ENCODE measurements at places on chromosomes 5 and 9. TPM values are rescaled to one million over a fixed set of nuclear protein-coding genes. Genes with fewer than 3 reads are reported as not detected.

- DNase-seq = no peak
Measured at GRCh38 chr9:112446526-112446925, 40.1 kb upstream of the KIAA1958 start.

- DNase-seq = no peak
Measured at GRCh38 chr5:15354021-15354420, 146.0 kb upstream of the FBXL7 start.

Gene GFRA3
- total RNA-seq = 0.27 TPM

GRCh38 chr9:16214677-16215352 is 655.7 kb downstream of the BNC2 start:
- DNase-seq = no peak

DNA sequence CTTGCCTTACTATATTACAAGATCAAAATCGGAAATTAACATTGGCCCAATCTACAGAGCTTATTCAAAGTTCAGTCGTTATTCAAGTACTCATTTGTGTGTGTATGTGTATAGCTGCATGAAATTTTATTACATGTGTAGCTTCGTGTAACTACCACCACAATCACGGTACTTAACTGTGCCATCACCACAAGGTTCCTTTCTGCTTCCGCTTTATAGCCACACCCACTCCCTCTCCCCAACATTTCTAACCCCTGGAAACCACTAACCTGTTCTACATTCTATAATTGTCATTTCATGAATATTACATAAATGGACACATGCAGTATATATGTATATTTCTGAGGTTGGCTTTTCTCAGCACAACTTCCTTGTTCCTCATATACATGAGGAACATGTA is 4.0 kb upstream of the TEX48 start:
- no peak for DNase-seq

GRCh38 chr5:153432583-153432982 is 57.9 kb upstream of the GRIA1 start:
- no peak for DNase-seq

GRCh38 chr5:74665816-74666215 is 19.2 kb upstream of the HEXB start:
- DNase-seq = no peak

GRCh38 chr5:35776757-35777156 is 79.9 kb upstream of the IL7R start:
- no peak for DNase-seq

DNA sequence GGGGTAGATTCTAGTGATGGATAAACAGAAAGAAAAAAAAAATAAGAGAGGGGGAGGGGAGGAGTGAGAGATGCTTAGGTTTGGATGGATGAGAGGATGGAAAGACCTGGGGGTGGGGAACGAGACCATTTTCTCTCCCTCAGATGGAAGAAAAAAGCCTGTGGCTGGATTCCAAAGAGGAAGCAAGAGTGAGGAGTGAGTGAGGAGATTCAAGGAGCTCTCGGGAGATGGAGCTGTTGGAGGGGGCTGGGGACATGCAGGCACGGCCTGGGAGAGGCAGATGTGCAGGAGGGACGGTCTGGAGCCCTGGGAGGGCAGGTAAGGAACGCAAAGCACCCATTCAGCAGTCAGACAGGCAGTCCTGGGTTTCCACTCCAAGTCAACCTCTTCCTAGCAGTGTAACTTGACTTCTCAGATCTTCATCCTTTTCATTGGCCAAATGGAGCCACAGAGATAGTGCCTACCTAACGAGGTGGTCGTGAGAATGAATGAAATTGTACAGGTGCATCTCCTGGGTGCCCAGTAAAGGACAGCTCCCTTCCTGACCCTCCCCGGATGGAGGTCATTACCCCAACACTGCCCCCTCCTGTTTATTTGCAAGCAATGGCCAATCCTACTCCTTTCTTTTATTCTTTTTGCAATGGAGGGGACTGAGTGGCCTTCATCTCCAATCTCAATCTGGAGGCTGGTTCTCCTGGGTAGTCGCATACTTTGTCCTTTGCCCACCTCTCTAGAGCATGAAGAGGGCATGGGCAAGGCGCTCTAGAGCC is 52.2 kb downstream of the PCDH1 start:
- no peak for DNase-seq

DNA sequence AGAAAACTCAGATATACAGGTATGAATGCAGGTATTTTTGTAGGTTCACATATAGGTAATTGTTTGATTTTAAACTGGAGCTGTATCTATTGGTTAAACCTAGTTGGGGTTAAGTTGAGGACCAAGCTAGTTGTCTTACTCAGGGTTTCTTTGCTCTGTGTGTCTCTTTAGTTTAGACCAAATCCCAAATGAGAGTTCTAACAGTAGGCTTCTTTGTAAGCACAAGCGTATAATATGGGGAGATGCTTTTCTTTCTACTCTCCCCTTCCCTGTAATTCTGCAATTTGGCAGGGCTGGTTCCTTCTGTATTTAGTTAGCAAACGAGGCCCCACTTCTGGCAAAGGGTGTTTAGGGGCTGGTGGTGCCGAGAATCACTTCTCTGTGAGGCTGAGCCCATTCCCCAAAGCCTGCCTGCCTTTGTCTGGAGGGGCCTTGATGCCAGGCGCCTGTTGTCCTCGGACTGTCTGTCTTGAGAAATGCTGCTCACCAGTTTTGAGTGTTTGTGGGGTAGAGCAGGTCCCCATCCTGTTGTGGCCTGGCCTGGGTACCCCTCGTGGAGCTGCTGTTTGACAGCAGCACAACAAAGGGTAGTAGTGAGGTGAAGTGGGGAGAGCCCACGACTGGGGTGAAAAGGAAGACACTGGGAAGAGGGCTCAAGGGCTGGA is 259.3 kb downstream of the FANCC start:
- no peak for DNase-seq

DNA sequence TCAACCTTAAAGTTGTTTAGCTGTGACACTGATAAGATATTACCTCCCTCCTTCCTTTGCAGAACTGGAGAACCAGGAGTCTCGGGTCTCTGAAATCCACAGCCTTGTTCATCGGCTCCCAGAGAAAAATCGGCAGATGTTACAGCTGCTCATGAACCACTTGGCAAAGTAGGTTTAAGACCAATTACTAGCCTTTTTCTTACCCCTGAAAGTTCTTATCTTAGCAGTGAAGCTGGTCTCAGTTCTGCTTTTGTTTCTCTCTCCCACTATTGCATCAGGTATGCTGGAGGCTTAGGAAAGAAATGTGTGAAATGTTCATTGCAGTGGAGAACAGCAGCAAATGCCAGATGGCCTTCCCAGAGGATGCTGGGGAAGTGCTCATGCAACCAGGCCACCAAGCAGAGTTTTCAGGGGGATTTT is 287.4 kb downstream of the ARHGAP26 start:
- no peak for DNase-seq

Gene DROSHA
- 70.7 TPM for total RNA-seq

Gene SLC6A7
- total RNA-seq = not detected

Gene TOR1A
- 36.1 TPM for total RNA-seq

Gene SEMA6A
- total RNA-seq = 11.4 TPM

Gene TNFSF15
- 0.63 TPM for total RNA-seq

Gene XPA
- 23.2 TPM for total RNA-seq

DNA sequence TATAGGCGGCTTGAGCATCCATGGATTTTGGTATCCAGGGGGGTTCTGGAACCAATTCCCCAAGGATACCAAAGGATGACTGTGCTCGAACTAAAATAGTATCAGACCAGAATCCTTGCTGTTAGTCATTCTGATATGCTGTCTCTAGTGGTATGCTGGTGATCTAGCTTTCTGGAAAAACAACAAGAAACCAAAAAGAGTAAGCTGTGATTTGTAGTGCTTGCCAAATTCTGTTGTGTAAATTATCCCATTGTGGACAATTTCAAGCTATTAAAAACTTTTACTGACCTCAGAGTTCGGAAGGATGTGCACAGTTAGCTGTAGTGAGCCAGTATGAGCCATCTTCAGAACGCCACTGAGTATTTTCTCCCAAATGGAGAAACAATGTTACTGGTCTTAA is 99.0 kb upstream of the FBN2 start:
- DNase-seq = no peak

DNA sequence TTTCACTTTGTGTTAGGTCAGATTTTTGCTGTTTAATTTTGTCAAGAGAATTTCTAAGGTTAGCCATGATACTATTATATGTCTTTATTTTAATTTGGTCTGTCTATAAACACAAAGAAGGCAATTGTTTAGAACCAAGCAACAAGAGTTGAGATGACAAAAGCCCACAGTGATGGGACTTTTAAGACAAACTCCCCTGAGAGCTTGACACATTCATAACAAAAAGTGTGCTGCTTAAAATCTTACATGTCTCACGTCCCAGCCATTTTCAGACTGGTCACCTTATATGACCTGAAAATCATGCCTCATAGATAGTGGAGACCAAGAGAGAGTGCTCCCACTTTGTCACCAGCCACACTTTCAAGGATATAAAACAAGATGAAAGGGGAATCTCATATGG is 21.6 kb upstream of the NNT start:
- DNase-seq = no peak

DNA sequence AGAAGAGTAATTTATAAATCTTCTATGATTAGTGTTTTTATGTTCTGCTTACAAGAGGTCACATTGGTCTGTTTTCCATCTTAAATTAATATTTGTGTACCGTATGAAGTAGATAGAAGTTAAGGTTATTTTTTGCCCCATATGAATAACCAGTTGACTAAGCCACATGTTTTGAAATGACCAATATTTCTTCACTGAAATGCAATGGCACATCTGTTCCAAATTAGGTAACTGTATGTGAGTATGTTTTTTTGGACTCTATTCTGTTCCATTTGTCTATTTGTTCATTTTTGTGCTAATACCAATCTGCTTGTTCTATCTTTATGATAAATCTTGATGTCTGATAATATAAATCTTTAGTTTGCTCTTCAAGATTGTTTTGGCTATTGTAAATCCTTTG is 17.7 kb downstream of the JAK2 start:
- no peak for DNase-seq

DNA sequence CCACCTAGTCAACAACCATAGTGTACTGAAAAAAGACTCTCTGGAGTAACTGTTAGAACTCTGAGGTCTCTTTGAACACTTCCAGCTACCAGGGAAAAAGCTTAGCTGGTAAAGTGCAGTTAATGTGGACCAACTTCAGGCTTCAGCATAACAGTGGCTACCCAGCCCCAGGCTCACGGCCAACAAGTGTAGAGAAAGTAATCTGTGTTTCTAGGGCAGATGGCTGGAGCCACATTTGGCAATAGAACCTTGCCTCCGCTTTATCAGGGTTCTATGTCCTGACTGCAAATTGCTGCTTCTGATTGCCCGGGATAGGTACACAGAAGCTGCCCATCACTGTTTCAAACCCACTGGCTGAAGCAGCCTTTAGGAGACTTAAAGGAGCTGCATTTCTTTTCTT is 76.0 kb upstream of the SIMC1 start:
- DNase-seq = no peak

DNA sequence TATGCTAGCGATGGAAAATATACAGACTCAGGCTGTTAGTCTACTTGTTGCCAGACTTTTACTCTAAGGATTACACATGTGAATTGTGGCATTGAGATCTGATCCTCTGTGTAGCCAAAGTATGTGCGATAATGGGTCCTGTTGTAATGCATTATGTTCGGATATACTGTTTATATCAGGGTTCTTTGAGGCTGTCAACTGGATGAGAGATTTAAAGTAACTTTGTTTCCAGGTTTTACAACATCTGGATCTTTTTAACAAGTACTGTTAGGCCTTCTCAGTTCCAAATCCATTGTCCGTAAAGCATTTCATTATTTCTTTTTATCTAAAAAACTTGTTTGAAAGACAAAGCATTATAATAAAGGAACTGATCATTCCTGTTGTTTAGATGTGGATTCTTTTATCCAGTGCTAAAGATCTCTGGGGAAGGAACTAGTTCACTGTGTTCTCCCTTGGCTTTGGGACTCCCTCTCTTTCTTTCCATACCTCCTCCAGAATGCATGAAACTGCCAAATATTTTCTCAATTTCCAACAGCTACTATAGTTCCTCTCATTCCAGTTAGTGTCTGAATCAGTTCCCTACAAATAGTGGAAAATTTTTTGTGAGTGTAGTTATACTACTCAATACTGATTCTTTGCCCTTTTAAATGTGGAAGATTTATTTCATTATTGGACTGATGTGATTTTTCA is 68.8 kb downstream of the HACD4 start:
- no peak for DNase-seq

- no peak for DNase-seq
Measured at GRCh38 chr5:45411971-45412612, 284.1 kb downstream of the HCN1 start.

- no peak for DNase-seq
Measured at GRCh38 chr9:91119142-91119541, 242.6 kb downstream of the AUH start.

- no peak for DNase-seq
Measured at GRCh38 chr5:160925281-160925680, 73.3 kb upstream of the ATP10B start.

Gene CCDC180
- total RNA-seq = 9.7 TPM

- peak; percentile 93 for DNase-seq
Measured at GRCh38 chr5:80407735-80408483, at the start of gene ZFYVE16. TSS of gene ZFYVE16 (plus strand) at chr5:80408064. CDS start at chr5:80434148, 26,084 bp downstream.

Gene B4GALT7
- 29.8 TPM for total RNA-seq

Gene SV2C
- 0.14 TPM for total RNA-seq

DNA sequence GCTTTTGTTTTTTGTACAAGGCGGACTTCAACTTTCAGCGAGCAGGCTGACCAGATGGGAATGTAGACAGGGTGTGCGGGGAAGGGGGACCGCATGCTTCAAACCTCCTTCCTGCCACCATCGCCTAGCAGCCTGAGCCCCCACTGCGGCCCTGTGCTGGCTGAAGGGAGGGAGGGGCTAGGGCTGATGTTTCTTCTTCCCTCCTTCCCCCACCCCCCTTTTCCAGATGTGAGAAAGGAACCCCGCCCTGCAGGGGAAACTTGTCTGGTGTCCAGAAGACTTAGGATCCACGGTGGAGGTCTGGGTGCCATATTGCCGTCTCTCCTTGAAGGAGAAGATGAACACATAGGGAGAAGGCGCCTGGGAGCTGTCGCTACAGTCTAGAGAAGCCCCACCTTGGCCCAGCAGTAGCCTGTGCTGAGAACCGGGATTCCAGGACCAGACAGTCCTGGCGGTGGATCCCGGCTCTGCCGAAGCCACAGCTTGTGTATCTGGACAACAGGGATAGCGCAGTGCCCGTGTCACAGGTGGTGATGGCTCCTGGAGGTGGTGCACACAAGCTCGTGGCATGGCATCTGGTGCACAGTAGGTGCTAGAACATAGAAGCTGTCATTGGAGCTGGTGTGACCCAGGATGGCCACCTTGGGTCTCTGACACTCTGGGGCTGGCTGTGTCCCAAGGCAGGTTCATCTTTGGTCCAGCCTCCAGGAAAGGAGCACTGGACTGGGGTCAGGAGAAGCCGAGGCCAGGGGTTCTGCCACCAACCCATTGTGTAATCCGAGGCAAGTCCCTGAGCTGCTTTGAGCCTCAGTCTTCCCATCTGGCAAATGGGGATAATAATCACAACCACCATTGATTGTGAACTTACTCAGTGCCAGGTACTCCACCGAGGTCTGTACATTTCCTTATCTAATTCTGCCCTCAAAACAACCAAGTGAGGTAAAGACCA is 205.6 kb downstream of the C9orf50 start:
- no peak for DNase-seq

- DNase-seq = no peak
Measured at GRCh38 chr9:84573083-84573482, 96.4 kb upstream of the NTRK2 start.

Gene SPATA31C1
- total RNA-seq = not detected
